ENCODE measurements at places on chromosomes 6 and 20.

- no peaks in the 10 kb centered on the region for H3K27me3 ChIP-seq
- H3K4me3 ChIP-seq = peak overlapping the region; percentile 56
- peak overlapping the region; percentile 94 for H3K27ac ChIP-seq
- H3K36me3 ChIP-seq = peaks cover 56% of the 10 kb centered on the region
These were observed 27.0 kb downstream of the HECA start for GRCh38 chr6:139161817-139162284.

DNA sequence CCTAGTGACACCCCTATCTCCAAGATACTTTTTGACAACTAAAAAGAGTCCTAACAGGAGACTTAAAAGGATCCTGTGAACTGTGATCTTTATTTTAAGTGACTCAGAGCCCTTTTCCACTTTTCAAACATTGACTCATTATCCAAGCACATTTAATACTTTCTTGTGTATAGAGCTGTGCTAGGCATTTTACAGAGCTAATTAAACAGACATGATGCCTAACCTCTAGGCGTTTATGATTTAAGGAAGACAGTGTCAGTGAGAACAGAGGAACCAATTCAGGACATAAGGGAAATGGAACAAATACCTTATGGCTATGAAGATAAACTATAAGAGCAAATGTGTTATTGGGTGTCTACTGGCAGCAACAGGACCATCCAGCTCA is 282.6 kb downstream of the TPBG start:
- no peak overlapping the region for H3K27ac ChIP-seq
- H3K4me1 ChIP-seq = no peaks in the 10 kb centered on the region
- no peaks in the 10 kb centered on the region for H3K27me3 ChIP-seq

DNA sequence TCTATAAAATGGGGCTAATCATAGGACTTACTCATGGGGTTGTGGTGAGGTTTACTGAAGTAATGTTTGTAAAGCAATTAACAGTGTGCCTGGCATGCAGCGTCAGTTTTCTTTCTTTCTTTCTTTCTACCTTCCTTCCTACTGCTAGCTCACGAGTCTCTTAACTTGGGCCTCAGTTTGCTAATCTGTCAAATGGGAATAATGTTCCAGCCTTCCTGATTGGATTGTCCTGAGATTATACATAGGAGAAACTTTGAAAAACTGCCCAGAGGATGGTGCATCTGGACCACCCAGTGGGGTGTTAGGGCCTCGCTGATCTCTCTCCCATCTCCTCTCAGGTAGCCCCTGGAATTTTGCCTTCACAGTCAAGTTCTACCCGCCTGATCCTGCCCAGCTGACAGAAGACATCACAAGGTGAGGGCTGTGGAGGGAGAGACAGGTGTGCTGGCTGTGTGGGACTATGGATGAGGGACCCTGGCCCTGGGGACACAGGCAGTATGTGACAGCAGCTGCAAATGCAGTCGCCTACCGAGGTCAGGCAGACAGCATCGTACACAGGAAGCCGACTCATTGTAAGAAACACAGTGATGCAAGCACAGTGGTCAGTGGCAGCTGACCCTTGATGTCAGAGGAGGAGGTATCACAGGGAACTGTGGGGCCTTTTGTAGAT is 27.5 kb downstream of the EPB41L1 start:
- no peaks in the 10 kb centered on the region for H3K36me3 ChIP-seq
- H3K4me3 ChIP-seq = no peak overlapping the region
- no peak for DNase-seq
- no peaks in the 10 kb centered on the region for H3K4me1 ChIP-seq
- no peak overlapping the region for H3K27ac ChIP-seq

DNA sequence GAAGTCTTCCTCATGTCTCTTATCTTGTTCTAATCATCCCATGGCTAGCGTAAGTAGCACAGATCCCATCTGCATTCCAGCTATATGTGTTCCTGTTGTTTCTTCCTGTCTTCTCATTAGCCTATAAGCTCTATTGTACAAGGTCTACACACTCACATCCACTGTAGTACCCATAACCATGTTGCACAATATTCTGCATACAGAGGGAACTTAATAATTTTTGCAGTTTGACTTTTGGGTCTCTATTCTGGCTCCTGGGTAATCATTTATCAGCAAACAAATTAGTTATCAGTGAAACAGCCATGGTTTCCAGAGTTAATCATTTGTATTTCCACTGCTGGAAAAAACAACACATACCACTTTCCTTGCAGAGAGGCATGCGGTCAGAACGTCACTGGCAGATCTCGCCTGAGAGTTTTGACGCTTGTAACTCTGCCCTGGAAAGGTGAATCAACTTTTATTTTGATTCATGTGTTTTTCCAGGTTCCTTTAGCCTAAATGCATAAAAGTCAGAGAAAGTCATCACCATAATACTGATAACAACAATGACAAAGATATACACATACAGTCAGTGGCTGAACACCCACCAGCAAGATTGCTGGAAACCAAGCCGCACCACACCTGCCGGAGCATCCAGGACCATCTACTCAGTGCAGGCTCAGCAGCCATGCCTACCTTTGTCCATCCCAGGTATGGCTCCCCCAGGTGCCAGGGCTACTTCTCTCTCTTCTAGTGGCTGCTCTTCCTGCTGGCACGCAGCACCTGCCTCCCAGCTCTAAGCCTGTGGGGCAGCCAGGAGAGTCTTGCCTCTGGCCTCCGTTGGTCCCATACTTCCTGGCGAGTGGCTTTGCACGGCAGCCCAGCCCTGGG is 158.2 kb downstream of the QRSL1 start:
- no peaks in the 10 kb centered on the region for H3K36me3 ChIP-seq
- H3K4me1 ChIP-seq = no peaks in the 10 kb centered on the region
- H3K4me3 ChIP-seq = no peak overlapping the region
- peaks cover 10% of the 10 kb centered on the region for H3K27me3 ChIP-seq
- DNase-seq = no peak
- no peak overlapping the region for H3K27ac ChIP-seq

- H3K27me3 ChIP-seq = no peaks in the 10 kb centered on the region
- H3K27ac ChIP-seq = no peak overlapping the region
- no peak for DNase-seq
- peaks cover 35% of the 10 kb centered on the region for H3K36me3 ChIP-seq
These were observed 305.4 kb downstream of the FARS2 start for GRCh38 chr6:5566718-5567117.

GRCh38 chr6:35037664-35038038 is 103.5 kb downstream of the TCP11 start:
- H3K4me3 ChIP-seq = no peak overlapping the region
- no peak overlapping the region for H3K27ac ChIP-seq
- no peak for DNase-seq

GRCh38 chr20:63067266-63067635 is 60.5 kb upstream of the BHLHE23 start:
- no peak overlapping the region for H3K4me3 ChIP-seq
- no peak for DNase-seq
- no peak overlapping the region for H3K27ac ChIP-seq
- H3K27me3 ChIP-seq = peaks cover 43% of the 10 kb centered on the region
- H3K4me1 ChIP-seq = peaks cover 1% of the 10 kb centered on the region

DNA sequence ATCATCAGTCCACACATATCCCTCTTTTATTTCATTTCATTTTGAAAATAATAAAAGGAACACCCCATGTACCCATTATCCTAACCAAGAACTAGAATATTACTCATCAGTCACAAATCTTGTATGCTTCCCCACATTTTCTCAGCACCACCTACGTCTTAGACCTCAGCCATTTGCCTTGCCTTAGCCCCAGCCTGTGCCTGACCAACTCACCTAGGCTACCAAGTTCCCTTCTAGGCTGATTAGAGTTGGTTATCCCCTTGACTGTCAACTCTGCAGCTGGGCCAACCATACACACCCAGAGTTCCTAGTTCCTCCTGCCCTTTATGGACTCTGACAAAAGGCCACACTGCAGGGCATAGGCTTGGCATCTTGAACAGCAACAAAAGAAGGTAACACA is 33.4 kb upstream of the IPCEF1 start:
- no peaks in the 10 kb centered on the region for H3K36me3 ChIP-seq
- DNase-seq = no peak
- peaks cover 12% of the 10 kb centered on the region for H3K27me3 ChIP-seq
- H3K4me3 ChIP-seq = no peak overlapping the region
- H3K4me1 ChIP-seq = peaks cover 4% of the 10 kb centered on the region

DNA sequence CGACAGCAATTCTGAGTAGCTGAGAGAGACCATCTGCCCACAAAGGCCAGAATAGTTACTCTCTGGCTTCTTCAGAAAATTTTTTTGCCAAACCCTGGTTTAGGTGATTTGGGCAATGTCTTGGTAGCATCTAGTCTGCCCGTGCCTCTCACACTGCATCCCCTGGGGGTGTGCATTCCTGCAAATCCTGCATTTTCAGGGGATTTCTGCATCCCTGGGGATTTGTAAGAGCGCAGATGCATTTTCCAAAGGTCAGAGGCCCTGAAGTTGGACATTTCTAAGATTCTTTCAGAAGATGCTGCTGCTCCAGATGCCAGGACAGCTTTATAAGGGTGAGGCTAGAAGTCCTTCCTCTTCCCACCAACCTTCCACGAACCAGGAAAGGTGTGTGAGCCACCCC is 4.0 kb downstream of the CST9 start:
- H3K27me3 ChIP-seq = peaks cover 1% of the 10 kb centered on the region
- H3K4me1 ChIP-seq = no peaks in the 10 kb centered on the region
- no peak overlapping the region for H3K27ac ChIP-seq
- no peaks in the 10 kb centered on the region for H3K36me3 ChIP-seq
- no peak overlapping the region for H3K4me3 ChIP-seq

DNA sequence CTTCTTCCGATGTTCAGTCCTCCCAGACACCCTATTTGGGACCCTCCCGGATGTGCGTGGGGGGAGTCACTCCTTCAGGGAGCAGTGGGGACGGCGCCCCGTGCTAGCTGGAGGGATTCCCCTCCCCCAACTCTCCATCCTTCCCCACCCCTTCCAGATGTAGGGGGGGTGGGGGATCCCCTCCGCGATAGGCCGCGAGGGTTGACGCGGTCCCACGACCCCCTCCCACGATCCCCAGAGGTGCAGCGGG is 548 bp downstream of the GNL1 start:
- no peak for DNase-seq
- peaks cover 63% of the 10 kb centered on the region for H3K36me3 ChIP-seq
- peaks cover 41% of the 10 kb centered on the region for H3K4me1 ChIP-seq
- H3K27ac ChIP-seq = peak overlapping the region; percentile 100

DNA sequence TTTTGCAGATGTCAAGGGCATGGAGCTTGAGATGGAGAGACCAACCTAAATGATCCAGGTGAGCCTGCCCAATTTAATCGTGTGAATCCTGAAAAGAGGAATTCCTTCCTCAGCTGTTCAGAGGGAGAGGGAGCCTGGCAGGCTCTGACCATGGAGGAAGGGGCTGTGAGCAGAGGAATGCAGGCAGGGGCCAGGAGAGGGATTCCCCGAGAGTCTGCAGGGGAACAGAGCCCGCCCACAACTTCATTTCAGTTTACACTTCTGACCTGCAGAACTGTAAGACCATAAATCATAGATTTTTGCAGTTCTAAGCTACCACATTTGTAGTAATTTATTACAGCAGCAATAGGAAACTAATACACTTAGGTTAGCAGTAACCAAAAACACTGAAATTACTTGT is 164.1 kb downstream of the TBXT start:
- H3K27me3 ChIP-seq = peaks cover 49% of the 10 kb centered on the region
- H3K27ac ChIP-seq = no peak overlapping the region
- peaks cover 4% of the 10 kb centered on the region for H3K4me1 ChIP-seq
- H3K4me3 ChIP-seq = no peak overlapping the region
- DNase-seq = no peak

- H3K4me1 ChIP-seq = peaks cover under 1% of the 10 kb centered on the region
- no peak overlapping the region for H3K27ac ChIP-seq
- no peak for DNase-seq
- H3K4me3 ChIP-seq = no peak overlapping the region
- peaks cover 16% of the 10 kb centered on the region for H3K27me3 ChIP-seq
These were observed 10.7 kb upstream of the SLCO4A1 start for GRCh38 chr20:62631336-62632308.

DNA sequence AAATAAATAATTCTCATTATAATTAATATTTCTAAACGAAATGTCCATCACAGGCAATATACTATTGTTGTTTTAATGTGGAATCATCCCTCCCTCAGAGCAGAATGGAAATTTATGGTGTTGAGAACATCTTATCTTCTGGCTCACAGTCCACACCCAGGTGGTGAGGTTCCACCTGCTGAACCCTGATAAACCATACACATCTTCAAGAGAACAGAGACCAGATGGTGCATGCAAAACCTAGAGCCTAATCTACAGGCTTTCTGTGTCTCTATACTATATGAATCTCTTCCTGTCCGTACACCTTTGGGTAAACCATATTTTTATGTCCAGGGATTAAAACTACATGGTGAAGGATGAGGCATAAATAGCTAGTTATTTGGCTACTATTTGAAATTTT is 52.3 kb upstream of the UFL1 start:
- H3K27ac ChIP-seq = no peak overlapping the region
- no peak for DNase-seq

- no peaks in the 10 kb centered on the region for H3K36me3 ChIP-seq
- DNase-seq = no peak
- no peaks in the 10 kb centered on the region for H3K4me1 ChIP-seq
- peaks cover 3% of the 10 kb centered on the region for H3K27me3 ChIP-seq
These were observed 543.0 kb downstream of the KIF16B start for GRCh38 chr20:16030253-16030652.

DNA sequence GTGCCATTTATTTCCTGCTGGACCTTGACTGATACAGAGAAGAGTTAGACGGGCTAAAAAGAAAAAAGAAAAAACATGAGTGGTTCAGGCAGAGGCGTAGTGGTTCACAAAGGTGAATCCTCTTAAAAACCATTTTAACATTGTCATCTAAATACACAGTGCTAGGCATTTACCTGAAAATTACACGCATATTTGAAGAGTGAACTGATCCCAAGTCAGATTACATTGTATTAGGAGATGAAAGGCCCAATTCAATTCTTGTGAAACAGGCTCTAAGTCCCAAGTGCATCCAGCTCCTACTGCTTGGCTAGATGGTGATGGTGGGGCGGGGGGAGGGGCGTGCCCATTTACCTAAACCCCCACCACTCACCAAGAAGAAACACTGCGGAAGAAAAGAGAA is 46.7 kb upstream of the ATXN1 start:
- H3K27ac ChIP-seq = no peak overlapping the region
- H3K36me3 ChIP-seq = peaks cover 13% of the 10 kb centered on the region
- H3K4me1 ChIP-seq = peaks cover 6% of the 10 kb centered on the region
- no peak for DNase-seq
- H3K27me3 ChIP-seq = peaks cover 2% of the 10 kb centered on the region

DNA sequence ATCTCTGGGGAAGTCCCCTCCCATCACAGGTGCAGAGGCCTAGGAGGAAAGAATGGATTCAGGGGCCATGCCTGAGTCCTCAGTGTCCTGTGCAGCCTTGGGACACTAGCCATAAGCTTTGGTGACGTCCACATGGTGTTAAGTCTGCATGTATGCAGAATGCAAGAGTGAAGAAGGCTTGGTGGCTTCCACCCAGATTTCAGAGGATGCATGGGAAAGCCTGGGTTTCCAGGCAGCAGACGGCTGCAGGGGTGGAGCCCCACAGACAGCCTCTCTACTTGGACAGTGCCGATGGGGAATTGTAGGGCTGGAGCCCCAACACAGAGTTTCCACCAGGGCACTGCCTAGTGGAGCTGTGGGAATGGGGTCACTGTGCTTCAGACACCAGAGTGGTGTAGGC is 117.1 kb upstream of the NRN1 start:
- H3K36me3 ChIP-seq = peaks cover 9% of the 10 kb centered on the region
- H3K27ac ChIP-seq = no peak overlapping the region
- H3K4me3 ChIP-seq = no peak overlapping the region
- no peak for DNase-seq
- no peaks in the 10 kb centered on the region for H3K27me3 ChIP-seq
- no peaks in the 10 kb centered on the region for H3K4me1 ChIP-seq
